ENCODE measurements at places on chromosomes 1 and 21.

DNA sequence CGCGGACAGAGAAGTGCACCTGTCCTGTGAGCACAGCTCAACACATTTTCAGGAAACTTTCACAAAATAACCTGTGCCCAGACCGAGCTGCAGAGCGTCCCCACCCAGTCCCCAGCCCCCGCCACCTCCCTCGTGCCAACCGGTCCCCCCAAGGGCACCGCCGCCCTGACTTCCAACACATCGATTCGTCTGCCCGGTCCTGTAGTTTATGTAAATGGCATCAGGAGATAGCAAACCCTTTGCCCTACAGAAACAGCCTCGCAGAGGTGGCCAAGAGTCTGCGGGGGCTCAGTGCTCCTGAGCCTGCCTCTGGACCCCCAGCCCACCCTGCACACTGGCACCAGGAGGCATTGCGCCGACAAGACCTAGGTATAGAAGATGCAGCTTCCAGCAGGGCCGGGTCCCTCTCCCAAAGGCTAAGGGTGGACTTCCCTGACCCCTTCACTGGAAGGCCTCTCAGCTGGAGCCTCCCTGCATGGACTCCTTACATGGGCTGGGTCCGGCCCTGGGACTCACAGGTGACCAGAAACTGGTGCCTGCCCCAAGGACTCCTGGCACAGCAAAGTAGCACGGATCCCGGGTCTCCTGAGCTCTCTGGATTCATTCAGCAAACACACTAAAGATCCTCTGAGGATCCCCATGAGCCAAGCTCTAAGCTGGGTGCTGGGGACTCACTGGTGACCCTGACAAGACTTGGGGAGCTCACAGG, 6.6 kb upstream of the PLEKHG5 start:
- DNase-seq: no peak

DNA sequence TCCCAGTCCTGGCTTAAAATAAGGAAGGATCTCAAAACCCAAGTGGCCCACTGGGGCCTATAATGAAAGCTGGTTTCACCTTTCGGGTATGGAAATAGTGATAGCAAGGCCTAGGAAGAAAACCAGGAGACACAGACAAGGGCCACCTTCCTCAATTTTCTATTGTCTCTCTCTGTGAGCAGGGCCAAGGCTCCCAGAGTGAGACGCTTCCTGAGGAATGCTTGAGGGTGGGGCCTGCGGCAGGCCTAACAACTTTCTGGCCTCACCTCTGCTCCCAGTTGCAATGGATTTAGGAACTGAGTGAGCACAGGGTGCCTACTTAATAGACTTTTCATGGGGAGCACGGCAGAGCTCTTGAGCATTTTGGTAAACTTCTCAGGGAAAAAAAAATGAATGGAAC, 300.9 kb downstream of the ASTN1 start:
- DNase-seq: no peak

DNA sequence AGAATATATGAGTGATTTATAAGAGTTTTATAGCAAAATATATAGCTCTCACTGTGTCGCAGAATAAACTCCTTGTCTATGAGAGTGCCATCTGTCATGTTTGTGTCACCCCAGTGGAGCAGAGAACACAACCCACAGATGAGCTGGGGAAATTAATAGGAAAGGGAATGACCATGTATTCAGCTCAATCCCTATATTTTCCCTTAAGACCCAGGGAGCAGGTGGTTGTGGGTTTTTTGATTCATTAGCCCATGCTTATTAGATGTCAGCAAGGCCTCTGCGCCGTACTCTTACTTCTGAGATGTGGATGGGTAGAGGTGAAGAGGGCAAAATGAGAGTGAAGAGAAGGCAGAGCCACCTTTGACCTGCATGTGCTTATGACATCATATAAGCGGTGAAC, 4.1 kb upstream of the GREM2 start:
- DNase-seq: no peak

DNA sequence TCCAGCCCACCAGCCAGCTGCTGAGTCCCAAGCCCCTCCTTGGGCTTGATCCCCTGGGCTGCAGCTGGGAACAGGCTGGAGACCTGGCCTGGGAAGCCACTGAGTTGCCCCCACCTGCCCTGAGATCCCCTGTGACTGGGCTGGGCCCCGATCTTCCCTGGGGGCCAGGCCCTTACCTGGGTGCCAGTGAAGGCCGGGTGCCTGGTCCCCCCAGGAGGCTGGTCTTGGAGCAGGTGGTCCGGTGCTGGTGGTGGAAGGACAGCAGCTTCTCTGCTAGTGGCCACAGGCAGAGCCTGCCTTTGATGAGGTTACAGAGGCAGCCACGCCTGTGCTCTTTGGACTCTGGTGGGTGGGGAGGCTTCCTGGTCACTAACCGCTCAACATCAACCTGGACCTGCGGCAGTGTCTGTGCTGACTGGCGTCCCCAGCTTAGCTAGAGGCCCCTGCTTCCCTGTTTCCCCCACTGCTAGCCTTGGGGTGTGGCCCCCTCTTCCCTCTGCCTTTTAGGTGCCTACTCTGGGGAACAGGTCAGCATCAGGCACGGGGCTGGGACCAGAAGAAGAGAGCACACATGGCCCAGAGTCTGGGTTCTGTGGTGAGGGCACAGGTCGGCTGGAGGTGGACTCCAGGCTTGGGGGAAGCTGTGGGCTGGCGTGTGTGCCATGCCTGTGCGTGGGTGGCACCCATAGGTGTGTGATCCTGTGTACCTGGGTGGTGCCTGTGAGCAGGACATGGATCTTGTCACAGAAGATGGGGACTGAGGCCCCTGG, at the start of gene EPS8L3:
Gene EPS8L3 (minus strand): TSS at position 278 of the 770 bp plus-strand sequence. CDS start 2,174 bp downstream, outside the sequence.
- no peak for DNase-seq

DNA sequence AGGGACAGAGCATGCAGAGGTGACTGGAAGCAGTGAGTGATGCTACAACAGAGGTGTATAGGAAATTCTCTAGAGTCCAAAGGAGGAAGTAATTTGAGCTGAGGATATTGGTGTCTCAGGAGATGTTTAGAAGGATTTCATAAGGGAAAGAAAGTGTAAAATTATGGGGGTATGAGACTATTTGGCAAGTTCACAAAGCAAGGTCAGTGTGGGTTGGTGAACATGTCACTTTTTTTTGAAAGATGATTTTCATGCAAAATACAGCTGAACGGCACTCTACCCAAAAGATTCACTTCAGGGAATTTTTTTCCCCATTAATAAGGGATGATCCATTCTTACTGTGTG, 24.1 kb downstream of the HMGCS2 start:
- DNase-seq: no peak

DNA sequence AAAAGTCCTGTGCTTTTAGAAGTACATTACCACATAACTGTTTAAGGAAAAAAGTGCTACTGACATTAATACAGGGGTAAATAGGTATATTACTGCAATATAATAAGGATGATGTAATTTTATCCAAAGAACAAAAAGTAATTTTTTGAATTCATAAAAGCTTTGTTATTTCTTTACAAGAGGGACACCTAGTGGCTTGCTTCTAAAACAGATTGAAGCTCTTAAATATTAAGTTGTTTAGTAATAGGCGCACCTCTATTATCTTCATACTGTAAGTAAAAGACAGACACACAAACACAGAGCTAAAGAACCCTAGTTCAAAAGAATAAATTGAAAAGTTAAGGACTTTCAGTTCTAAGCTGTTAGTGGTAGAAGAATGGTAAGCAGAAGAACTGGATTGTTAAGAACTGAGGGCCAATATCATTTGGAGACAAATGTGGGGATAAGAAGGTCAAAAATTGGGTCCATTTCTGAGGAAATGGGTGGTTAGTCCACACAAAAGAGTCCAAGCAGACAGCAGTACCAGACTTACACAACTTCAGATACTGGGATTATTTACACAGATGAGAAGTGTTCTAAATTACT, 15.4 kb downstream of the ZNHIT6 start:
- no peak for DNase-seq

DNA sequence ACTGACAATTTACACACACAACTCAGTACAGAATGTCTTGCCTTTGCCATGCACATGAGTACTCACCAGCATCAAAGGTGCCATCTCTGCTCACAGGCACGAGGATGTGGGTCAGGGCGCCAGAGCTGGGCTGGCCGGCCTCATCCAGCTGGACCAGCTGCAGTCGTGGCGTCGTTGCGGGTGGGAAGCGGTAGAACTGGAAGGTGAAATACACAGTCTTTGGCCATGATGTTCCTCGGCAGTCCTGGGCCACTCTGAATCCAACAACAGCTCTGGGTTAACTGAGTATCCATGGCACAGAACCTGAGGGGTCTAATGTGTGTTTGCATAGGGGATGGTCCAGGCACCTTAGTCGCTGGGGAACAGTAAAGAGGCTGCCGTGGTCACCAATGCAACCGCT, 87.7 kb downstream of the NPHP4 start:
- no peak for DNase-seq

- no peak for DNase-seq
Observed at GRCh38 chr1:148289647-148290046, 137.6 kb upstream of the NBPF11 start.

DNA sequence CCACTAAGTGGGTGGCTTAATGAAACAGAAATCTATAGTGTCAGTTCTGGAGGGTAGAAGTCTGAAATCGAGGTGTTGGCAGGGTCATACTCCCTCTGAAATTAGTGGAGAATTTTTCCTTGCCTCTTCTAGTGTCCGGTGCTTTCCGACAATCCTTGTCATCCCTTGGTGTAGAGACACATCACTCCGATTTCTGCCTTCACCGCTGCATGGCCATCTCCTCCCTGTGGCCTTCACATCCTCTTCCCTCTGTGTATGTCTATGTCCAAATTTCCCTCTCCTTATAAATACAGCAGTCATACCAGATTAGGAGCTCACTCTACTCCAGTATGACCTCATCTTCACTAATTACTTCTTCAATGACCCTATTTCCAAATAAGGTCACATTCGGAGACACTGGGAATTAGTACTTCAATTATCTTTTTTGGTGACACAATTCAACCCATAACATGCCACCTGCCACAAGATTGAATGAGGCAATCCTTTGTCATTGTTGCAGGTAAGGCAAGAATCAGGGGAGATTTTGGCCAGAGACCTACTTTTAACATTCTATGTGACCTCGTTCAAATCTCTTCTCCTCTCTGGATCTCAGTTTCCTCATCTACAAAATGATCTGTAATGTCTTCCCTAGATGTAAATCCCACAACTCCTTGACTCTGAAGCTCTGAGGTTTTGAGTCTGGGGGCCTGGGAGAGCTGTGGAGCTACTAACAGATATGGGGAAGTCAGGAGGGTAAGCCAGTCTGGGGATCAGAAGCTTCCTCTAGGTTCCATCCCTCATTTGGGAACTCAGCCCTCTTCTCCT, 16.1 kb downstream of the NAV1 start:
- no peak for DNase-seq

DNA sequence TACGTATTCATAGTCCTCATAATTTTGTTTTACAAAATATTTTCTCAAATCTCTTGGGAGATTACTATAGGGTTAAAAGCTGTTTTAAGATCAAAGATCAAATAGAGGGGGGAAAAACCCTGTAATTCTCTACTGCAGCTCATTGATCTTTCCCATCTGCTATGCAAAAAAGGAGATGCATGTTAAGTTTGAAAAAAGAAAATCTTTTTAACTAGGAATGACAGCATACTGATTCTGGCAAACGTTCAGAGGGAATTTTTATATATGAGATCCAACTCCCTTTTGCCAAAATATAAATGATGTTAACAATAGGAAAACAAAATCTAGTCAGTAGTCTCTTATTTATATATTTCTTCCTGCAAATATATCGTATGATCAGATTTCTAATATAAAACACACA, 69.1 kb downstream of the SMYD3 start:
- no peak for DNase-seq

GRCh38 chr21:24045775-24046215, 1561.5 kb downstream of the MRPL39 start:
- DNase-seq: no peak

DNA sequence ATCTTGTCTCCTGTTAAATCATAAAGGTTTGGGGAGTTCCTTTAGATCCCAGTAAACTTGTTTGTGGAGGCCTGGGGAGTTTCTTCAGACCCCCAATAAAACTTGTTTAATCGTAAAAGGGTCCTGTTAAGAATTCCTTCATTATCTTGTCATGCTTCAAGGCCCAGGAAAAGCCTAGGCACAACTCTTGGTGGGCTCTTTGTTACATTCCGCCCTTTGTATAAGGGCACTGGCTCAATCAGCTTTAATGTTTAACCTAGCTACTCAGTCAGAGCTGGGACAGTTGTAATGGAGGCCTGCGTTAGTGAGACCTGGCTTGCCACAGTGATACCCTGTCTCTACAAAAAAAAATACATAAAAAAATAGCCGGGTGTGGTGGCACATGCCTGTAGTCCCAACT, 77.2 kb downstream of the MPZL1 start:
- DNase-seq: no peak

DNA sequence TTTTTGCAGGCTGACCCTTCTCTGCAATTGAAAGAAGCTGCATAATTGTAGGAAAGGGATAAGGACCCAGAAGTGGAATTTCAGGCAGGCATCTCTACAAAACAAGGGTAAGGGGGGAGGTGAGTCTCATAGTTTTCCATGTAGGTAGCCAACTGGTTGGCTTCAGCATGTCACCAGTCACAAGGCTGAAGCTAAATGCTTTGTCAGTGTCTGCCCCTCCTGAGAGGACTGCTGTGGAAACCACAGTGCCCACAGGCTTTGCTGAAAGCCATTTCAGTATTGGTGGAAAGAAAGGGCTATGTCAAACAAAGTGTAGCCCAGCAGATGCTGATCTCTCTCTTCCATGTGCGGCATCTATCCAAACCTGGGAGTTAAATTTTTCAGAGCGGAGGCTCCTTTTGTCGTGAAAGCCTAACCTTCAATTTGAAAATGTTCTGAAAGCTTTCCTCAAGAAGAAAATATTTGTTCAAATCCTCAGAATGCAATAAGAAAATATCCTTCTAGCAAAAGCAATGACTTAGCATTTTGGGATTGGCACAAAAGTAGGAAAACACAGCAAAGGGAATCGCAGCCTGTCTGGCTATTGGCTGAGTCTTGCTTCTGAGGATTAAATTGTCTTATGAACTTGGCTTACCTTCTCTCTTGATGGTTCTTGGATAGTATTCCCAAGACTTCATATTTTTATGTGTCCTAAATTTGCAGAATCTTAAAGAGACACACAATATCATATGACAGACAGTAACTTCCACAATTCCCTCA, 591.7 kb downstream of the PLPP3 start:
- DNase-seq: no peak

- no peak for DNase-seq
Observed at GRCh38 chr1:19430121-19431068, 54.9 kb downstream of the CAPZB start.

GRCh38 chr1:52238887-52239707, 97.2 kb downstream of the ZFYVE9 start:
- DNase-seq: no peak

DNA sequence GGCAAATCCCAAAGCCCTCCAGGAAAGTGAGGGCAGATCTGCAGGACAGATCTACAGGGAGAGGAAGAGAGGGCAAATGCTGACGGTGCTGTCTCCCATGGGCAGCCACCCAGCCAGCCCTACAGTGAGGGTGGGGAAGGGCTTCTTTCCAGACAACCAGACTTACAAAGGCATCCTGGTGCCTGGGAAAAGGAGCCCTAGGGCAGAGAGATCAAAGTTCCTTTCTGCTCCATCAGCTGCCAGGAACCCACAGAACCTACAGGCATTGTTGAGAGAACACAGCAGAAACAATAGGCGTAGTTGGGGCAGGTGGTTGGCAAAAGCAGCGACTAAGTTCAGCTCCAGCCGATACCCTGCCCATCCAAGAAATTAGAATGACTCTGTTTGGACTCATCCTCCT, 332.4 kb downstream of the KCNH1 start:
- no peak for DNase-seq

Measured in stimulated activated CD8-positive, alpha-beta memory T cell treated with anti-CD3 and anti-CD28 coated beads, Interleukin-12 subunit alpha, Interleukin-12 subunit beta, amount 100 ng/mL, for 1 hour (primary cell).